ENCODE measurements at places on chromosomes 16 and 17. TPM values are rescaled to one million over a fixed set of nuclear protein-coding genes. Genes with fewer than 3 reads are reported as not detected.

- no peak for DNase-seq
These were observed 95.0 kb downstream of the RAB11FIP4 start for GRCh38 chr17:31486351-31487062.

- DNase-seq: no peak
These were observed 27.7 kb upstream of the MPHOSPH6 start for GRCh38 chr16:82197540-82198240.

- DNase-seq: no peak
These were observed 451.5 kb downstream of the NPIPA7 start for GRCh38 chr16:16830401-16830800.

- DNase-seq: no peak
These were observed 217.3 kb upstream of the IRX3 start for GRCh38 chr16:54503856-54504219.

DNA sequence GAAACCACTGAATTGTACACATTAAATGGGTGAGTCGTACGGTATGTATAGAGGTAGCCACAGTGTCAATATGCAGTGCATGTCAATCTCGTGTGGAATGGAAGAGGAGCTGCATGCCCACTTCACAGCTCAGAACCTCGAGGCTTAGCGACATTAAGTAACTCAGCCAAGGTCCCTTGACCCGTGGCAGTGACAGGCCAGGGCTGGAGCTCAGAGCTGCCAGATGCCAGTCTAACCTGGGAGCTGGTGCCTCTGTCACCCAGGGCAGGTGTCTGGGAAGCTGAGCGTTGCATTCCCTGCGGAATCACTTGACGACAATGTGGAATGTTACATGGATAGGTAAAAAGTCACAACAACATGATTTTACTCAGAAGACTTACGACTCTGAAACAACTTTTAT is 298.1 kb downstream of the FOXL1 start:
- DNase-seq: no peak

DNA sequence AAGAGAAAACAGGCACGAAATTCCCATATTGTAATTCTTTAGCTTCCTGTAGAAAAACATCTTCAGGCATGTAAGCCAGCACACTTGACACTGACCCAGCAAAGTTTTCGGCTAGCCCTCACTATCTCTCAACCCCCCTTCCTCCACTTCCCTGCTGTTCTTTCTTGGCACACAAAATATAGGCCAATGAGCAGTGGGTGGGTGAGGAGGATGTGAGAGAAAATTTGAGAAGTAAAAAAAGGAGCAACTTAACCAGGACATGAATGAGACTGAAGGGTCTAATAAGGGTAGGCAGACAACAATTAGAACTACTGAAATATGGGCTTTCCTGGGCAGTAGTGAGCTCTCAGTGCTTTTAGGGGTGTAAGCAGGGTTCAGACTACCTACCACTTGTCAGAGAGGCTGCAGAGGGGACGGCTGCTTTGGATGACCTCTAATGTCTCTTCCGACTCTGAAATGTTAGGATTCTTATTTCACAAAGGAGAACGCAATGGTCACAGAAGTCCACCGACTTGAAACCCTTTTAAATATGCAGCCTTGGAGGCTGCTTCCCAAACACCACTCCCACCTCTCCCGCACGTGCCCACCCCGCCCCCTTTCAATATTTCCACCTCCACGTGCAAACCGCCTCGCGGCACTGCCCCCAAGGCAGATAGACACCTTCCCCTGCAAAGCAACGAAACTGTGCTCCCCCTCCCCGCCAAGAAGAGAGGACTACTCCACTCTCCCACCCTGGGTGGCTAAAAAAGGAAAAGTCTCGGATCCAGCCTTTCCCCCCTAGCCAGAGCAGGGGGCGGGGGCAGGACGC is 889 bp downstream of the MBTD1 start:
- DNase-seq: no peak

DNA sequence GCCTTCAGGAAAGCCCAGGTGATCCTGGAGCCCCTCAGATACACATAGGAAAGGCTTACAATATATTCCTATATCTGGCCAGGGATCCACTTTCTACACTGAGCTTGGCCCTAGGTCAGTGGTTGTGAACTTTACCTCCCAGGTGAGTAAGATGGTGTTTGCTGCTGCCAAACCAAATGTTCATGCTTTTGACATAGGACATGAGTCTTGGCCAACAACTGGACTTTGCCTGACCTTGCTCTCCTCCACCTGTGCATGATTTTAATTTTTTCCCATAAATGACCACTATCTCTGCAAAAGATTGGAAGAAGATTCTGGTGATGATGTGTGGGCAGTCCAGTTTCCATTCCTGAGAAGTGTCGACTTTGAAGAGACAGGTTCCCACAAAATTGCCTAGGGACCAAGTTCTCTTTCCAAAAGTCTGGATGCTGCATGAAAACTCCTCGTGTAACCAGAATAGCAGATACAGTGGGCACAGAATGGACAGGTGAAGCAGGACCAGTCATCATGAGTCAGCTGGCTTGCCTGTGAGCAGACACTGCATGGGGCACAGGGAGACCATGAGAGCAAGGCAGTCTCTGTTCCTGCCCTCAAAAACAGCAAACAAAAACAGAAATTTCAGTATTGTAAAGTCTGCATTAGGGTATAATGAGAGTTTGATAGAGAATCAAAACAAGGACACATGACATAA is 226.4 kb upstream of the MON1B start:
- DNase-seq: no peak

DNA sequence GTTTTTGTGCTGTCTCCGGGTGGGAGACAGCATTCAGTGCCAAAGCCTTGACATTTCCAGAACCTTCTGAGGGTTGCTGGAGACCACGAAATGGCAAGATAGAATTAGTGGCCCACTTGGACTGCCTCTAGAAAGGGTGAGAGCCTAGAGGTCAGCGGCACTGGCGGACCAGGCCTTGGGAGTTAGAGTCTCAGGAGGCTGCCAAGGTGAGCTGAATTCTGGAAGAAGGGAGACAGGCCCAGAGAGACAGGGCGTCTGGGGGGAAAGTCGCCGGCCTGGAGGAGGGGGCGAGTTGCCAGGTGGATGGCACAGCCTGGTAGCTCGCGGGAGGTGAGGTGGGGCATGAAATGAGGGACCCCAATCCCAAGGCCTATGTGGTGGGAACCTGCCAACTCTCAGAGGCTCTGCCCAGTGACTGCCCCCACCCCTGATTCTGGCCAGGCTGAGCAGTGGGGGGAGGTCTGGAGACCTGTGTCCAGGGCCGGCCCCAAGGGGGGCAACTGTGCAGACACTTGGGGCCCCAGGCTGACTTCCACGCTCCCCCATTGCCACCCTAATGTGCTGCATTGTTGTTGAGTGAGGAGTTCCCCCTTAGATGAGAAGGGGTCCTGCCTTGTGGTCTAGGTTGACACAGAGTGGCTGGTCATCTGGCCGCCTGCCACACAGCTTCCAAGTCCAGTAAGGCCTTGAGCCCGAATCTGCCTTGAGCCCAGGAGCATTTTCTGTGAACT is 211.1 kb upstream of the CIBAR2 start:
- no peak for DNase-seq

GRCh38 chr17:31155208-31155810 is 60.5 kb downstream of the NF1 start:
- no peak for DNase-seq

DNA sequence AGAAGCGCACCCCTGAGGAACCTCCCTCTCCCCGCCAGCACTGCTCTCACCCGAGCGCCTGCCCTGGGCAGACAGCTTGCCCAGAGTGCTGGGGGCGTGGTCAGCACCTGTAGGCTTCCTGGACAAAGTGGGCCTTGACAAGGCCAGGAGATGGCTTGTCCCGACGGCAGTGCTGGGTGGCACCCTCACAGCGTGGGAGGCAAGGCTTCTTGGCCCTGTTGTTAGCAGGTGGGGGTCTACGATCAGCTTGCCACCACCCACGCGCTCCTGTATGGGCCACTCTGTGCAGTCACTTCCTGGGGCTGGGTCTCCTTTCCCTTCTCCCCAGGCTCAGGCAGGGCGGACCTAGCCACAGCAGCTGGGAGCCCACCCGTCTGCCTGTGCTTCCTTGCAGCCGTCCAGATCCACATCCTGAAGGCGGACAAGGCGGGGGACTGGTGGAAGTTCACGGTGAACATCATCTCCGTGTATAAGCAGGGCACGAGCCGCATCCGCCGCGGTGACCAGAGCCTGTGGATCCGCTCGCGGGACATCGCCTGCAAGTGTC is 218.0 kb downstream of the NTN1 start:
- DNase-seq: no peak

GRCh38 chr16:15792563-15792971 is 64.3 kb downstream of the MYH11 start:
- peak; percentile 38 for DNase-seq

GRCh38 chr17:43822570-43823190 is 10.3 kb downstream of the MPP3 start:
- DNase-seq: no peak

GRCh38 chr16:81616321-81617020 is 162.6 kb upstream of the PLCG2 start:
- no peak for DNase-seq

DNA sequence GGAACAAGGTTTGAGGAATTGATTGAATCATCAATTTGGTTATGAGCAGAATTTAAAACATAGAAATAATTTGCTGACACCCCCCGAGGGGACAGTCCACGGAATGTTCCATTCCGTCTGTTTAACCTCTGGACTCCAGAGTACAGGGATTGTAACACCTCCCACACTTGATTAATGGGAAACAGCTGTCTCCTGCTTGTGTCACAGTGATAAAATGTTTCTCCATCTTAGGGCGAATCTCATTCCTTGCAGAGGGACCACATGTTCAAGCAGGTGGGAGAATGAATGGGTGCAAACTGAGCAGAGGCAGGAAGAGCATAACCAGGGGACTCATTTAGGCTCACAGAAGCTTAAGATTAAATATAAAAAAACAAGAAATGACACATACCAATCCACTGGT is 249.5 kb upstream of the RBFOX1 start:
- DNase-seq: no peak

DNA sequence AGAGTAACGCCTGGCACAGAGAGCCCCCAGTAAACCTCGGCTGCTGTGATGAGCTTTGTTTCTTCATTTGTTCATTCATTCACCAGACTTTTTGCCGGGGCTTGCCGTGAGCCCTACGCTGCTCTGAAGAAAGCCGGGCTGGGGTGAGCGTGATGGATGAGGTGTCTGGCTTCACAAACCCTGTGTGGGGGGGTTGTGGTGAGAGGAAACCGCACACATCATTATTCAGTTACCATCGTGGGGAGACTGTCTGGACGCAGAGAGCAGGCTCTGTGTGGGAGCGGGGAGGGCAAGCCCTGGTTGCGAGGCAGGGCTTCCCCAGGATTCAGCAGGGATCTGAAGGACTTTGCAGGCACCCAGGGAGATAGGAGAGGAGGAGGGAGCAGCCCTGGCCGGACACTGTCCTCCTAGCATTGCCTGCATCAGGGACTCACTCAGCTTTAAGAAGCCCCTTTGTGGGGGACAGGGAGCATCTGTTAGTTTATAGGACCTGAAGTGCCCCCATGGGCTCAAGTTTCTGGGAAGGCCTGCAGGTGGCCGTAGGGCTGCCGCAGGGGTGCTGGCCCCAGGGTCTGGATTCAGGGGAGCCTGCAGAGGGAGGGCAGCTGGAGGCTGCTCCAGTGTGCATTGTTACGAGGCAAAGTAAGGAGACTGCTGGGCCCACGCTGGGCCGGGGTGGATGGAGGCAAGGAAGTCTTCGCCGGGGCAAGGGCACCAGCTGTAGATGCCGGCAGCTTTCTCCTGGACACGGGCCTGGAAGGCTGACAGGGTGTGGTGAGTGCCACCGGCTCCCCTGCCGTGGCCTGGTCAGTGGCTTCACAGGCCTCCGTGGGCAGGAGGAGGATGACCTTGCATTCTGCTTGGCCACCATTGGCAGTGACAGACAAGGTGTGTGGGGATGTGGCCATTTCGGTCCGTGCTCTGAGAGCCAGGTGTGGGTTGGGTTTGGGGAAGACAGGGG is 334.5 kb downstream of the SEC14L1 start:
- DNase-seq: peak; percentile 86

GRCh38 chr16:52256310-52257078 is 290.4 kb downstream of the TOX3 start:
- no peak for DNase-seq

DNA sequence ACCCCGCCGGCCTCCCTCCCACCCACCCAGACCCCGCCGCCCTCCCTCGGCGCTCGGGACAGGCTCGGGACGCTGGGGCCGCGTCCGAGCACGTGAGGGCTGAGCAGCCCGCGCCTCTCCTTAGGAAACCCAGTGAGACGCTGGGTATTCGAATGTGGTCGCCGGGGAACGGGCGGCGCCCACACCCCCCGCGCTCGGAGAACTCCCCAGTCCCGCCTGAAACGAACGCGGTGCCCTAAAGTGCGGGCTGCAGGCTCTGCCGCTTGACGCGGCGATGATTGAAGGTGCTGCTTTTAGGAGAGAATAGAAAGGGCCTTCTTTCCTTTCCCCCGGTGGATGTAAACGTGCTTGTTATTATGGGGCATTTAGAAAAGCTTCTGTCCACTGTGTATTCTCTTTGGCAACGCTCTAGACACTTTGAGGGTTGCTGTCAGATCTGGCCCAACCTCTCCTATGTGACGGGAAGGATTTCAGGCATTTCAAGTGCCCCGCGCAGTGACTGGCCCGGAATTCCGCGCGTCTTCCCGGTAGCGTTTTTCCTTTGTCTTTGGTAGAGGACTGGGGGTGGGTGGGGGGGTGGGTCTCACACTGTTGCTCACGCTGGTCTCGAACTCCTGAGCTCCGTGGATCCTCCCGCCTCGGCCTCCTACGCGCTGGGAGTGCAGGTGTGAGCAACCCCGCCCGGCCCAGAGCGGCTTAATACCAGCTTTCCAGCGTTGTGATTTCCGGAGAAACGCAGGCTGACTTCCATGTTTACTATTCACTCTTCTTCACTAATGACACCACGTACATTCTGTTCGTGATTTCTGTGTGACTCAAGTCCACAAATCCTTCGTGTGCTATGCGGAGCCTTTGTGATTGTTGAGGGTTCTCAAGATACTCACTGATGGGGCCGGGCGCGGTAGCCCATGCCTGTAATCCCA is 21.8 kb upstream of the FOXK2 start:
- DNase-seq: no peak

DNA sequence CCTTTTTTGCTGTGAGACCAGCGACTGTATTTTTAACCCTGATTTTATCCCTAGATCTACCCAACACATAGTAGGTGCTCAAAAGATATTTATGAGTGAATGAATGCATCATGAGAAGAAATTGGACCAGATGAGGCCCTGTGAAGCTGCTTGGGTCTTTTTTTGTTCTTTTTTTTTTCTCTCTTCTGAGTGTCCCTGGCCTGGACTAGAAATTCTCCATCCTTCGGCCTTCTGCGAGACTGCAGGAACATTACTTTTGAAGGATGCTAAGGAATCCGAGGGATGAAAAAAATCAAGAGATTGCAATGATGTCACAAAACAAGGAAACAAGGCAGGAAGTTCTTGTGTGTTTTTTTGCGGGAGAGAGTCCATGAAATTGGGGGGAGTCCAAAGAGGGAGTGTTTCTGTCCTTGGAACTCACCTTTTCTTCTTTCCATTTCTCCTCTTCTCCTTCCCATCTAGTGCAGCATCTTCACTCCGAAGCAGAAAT is 560 bp upstream of the RUSF1 start:
- no peak for DNase-seq

PITPNM3 gene
- total RNA-seq: 5.7 TPM

LGALS9B gene
- total RNA-seq: not detected

TBC1D28 gene
- not detected for total RNA-seq

CBX2 gene
- total RNA-seq: 4.9 TPM

CHST4 gene
- not detected for total RNA-seq

RNF167 gene
- total RNA-seq: 69.7 TPM

HBQ1 gene
- not detected for total RNA-seq

SPN gene
- total RNA-seq: not detected

KRTAP4-7 gene
- not detected for total RNA-seq

All from chondrocyte (in vitro differentiated cells).